HS-5 (cell line): ENCODE measurements at places on chromosomes 4 and X.
A peak's percentile ranks its signal among the peaks of the same experiment; 100 is the strongest.

GRCh38 chr4:147570616-147571015 lies 46.6 kb upstream of the TMEM184C start:
- no peak for DNase-seq

- DNase-seq = peak; percentile 24
These were observed 153.3 kb downstream of the PRDM5 start for GRCh38 chr4:120769227-120769626.

DNA sequence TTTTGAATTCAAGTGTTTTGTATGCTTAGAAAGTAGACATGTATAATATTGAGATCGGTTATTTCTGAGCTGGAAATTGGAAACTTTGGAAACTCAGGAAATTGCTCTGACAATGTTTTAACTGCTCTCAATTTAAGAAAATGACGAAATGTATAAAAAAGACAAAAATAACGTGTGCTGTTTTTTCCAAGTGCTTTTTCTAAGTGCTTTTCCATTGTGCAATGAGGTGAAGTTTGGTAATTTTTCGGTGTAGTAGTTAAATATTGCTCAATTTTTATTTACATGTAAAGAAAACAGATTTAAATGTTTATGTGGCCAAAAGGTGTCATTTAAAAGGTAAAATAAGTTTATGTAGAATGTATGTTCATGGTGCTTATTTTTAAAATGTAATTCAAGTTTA lies 39.4 kb upstream of the RHOH start:
- no peak for DNase-seq

- no peak for DNase-seq
These were observed 98.6 kb downstream of the PSAPL1 start for GRCh38 chr4:7336067-7336569.

DNA sequence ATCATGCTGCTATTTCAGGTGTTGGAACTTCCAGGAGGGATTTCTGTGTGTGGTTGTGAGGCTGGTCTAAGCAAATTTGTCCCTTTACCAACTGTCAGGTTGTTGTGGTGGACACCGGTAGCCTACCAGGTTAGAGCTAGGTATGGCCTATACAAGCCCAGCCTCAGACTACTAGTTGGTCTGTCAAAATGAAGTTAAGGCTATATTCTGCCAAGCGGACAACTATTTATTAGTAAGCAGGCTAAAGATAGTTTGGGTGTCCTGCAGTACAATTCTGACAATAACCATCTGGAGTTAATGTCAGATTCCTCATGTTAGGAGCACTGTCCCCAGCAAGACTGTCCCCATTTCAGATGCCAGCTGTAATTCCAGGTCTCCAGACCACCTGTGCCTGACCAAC lies 13.9 kb upstream of the ENPP6 start:
- no peak for DNase-seq
